NCI-H524 (cell line): ENCODE measurements at places on chromosomes 1 and 21.

GRCh38 chr1:30108186-30108585 is 615.2 kb downstream of the MATN1 start:
- no peak for DNase-seq

DNA sequence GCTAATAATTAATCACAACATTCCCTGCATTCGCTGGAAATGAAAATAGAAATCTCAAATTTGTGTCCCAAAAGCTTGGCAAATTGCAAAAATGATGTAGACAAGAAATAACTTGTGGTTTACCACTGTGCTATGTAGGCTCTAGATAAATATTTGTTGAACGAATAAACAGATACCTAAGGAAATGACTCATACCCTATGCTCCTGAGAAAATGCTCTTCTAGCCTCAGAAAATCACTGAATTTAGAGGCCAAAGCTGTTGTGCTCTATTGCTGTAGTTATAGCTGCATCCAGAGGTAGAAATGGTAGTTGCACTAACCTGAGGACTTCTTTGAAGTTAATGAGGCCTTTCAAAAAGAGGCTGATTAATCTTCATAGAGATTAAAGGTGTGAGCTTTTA is 142.0 kb upstream of the ZNHIT6 start:
- DNase-seq = no peak

- no peak for DNase-seq
Measured at GRCh38 chr1:186409091-186409490, 33.5 kb downstream of the ODR4 start.

DNA sequence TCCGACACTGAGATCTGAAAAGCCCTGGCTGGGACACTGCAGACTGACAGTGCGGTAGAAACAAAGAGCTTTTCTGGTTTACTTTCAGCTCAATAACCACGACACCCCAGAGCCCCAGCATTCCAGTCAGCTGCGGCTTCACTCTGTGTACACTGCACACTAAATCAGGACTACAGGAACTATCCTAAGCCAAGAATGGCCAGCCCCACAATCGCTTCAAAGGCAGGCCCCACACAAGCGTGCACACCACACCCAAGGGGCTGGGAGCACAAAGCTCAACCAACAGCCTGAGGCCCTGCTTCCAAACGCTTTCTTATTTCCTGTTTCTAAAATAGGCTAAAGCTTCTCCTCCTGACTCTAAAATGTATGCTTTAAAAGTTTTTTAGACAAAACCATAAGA is 28.4 kb downstream of the URB1 start:
- no peak for DNase-seq

DNA sequence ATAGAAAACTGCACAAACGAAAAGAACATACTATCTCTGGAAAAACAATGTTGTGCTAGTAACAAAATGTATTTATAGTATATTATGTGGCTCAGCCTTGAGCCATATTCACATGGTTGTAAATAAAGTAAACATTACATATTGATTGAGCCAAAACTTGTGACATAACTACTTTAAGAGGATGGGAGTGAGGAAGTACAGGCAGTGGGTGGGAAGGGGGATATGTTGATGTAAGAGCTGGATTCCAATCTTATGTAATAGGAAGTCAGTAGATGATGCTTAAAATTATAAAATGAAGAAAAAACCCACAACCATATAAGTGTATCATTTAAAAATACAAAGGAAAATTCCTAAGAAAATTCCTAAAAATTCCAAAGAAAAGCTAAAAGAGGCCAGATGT is 42.7 kb downstream of the RHOU start:
- no peak for DNase-seq

DNA sequence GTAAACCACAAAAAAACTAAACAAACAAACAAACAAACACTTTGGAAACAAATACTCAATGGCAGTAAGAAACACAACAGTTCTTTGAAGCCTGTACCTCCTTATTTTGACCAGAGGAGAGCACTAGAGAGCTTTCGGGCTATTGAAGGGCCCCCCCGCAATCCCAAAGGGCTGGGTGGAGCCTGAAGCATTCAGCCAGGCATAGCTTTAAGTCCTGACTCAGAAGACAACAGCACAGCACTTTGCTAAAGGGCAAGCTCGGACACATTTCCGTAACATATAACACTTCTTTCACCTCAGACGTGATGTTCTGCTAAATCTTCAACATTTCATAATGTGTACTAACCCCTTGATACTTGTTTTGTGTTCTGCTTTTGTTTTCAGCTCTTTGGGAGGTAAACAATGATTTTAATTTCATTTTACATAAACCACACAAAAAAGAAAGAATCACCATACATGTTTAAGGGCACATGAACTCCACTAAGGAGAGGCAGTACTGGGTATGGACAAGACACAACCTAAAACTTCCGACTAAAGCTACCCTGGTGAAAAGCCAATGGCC is 9.7 kb upstream of the SHCBP1L start:
- peak; percentile 53 for DNase-seq

GRCh38 chr1:6358757-6359201 is 34.8 kb downstream of the ACOT7 start:
- DNase-seq = no peak

DNA sequence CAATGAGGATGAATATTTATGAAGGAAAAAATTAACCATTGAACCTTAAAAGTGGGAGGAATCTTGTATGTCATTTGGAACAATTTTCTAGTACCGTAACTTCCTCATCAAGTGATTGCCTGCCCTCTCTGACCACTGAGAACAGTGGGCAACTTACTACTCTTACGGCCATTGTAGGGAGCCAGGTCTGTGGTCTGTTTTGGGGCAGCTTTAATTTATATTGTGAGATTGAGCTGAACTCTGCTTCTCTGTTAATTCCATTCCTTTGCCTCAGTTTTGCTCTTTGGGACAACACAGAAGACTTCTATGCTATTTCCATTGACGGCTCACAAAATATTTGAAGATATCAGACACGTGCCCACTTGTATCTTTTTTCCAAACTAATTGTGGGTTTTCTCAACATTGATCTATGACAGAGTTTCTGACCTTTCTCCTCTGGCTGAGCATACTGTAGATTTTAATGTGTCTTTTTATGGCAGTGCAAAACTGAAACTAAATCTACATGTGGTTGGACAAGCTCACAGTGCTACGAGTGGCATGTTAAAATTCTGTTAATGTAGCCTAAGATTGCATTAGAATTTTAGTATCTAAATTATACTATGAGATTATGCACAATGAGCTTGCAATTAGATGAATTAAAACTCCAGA is 27.8 kb upstream of the ZNF281 start:
- no peak for DNase-seq
